Right atrium auricular region (tissue), 2 donors: ENCODE measurements at places on chromosomes 3 and 15.

- no peak for DNase-seq
Measured at GRCh38 chr3:150454085-150454484, 46.0 kb downstream of the TSC22D2 start.

- no peak for DNase-seq
Measured at GRCh38 chr3:38254872-38255271, 10.7 kb upstream of the SLC22A13 start.

DNA sequence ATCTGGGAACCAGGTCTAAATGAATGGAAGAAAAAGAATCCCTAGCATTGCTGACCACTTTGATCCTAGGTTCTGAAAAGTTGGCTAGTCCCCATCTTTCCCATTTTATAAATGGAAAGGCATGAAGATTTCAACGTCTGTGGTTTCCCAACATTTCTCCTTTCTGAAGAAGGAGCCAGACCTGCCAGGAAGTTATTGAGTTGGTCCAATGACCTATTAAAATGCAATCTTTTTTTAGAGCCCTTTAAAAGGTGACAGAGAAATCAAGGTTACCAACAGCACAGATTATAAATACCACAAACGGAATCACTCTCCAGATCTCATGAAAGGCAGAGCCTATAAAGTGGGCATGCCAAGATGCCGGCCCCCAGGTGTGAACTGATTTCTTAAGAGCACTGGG, 505.6 kb upstream of the THBS1 start:
- no peak for DNase-seq

DNA sequence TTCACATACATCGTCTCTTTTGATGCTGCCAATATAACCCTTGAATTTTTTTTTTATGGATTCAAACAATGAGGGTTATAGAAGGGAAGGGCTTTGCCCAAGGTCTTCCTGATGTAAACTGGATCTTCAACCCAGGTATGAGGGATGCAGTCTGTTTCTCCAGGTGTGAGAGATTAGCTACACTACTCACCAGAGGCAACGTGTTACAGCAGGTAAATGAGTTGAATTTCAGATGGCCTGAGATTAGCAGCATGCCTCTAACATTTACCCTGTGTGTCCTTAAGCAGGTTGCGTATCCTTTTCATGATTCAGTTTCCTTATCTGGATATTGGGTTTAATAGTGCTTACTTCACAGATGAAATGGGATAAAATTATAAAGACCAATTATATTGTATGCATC, 1.9 kb downstream of the RTP4 start:
- no peak for DNase-seq

DNA sequence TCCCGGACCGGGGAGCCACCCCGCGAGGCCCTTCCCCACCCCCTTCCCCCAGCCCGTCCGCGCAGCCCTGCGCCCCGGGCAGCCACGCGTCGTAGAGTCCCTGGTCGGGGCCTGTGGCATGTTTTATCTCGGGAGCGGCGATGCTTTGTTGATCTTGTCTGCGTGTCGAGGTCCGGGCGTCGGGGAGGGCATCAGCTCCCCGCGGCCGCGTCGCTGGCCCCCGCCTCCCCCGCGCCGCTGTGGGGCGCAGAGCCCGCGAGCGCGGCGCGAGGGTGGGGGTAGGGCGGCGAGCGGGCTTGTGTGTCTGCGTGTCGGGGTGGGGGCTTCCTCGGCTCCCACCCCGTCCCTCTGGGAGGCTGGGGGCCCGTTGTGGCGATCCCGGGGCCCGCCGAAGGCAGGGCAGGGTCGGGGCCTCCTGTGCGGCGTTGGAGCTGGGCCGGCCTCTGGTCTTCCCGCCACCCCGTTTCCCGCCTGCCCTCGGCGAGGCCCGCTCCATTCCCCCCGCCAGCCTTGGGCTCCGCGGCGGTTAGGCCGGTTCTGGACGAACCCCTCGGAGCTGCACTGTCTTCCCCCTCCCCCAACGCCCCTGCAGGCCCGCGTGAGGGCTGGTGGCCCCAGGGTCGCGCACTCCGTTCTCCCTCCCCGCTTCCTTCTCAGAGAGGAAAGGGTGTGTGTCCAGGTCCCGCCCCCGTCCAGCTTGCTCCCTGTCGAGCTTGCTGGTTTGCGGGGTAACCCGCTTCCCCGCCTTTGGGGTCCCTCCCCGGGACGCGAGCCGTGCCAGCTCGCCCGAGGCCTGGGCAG, 695 bp downstream of the GMPS start:
- DNase-seq = peak; percentile 67

DNA sequence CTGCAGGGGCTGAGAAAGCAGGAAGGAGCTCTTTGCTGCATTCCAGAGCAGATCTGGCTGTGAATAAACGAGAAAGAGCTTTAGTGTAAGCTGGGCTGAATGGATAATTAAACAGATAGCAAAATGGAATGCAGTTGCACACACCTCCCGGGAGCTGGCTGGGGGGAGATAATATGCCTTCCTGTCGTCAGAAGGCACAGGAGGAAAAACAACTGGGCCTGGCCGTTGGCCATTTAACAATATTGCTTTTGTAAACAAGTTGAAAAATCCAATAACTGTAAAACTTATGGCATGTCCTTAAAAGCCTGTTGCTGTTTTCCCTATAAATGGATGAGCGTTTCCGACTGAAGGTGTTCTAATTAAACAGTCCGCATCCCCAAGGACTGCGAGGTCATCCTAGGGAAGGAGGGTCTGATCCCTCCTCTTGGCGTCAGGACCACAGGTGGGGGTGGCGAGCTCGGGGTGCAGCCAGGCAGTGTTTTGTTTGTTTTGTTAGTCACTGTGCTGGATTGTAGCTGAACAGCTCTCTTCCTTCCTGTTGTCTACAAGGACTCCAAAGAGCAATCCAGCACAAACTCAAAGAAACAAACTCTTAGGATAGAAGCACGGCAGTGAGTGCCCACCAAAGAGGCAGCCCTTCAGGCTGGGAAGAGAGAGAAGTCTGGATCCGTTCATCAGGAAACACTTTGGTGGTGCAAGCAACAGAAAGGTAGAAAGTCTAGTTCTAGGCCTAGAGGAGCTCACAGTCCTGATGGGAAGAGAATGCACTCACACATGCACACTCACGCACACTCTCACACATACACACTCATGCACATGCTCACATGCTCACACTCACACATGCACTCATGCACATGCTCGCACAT, 133.4 kb upstream of the SMAD3 start:
- DNase-seq = no peak

GRCh38 chr15:39427705-39428104, 153.2 kb upstream of the THBS1 start:
- peak; percentile 70 for DNase-seq
